ENCODE measurements at places on chromosomes 1 and 21.

- DNase-seq, result no peak
Observed at GRCh38 chr1:152367436-152367835, 7.6 kb upstream of the FLG2 start.

GRCh38 chr1:200464784-200465400 is 55.1 kb upstream of the ZNF281 start:
- DNase-seq, result no peak

DNA sequence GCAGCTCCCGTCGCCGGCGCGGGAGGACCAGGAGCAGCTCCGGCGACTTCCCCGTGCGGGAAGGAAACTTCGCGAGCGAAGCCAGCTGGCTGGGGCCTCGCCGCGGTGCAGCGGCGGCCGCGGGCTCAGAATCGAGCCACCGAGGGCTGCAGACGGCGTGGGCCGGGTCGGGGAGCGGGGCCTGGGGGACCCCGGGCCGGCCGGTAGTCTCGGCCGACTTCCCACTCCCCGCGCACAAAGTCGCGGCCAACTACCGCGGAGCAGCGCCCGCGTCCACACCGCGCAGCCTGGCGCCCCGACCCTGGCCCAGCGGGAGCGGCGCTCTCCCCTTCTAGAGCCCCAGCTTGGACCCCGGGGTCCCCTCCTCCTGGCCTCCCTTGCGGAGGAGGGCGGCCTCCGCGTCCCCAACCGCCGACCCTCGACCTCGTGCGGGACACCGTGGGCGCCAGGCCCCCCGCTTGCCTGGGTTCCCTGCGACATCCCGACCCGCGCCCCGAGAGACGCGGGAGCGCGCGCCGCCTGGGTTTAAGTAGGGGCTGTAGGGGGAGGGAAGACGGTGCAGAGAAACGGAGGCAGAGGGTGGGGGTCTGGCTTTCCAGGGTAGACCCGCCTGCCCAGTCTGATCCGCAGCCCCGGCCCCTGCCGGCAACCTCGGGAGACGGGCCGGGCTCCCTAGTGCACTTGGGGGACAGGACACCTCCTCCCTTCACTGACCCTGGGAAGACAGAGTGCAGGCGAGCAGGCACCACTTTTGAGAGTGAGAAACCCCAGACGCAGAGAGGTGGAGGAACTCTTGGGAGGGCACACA is 4.7 kb downstream of the PRDM16 start:
- DNase-seq, result peak; percentile 82

DNA sequence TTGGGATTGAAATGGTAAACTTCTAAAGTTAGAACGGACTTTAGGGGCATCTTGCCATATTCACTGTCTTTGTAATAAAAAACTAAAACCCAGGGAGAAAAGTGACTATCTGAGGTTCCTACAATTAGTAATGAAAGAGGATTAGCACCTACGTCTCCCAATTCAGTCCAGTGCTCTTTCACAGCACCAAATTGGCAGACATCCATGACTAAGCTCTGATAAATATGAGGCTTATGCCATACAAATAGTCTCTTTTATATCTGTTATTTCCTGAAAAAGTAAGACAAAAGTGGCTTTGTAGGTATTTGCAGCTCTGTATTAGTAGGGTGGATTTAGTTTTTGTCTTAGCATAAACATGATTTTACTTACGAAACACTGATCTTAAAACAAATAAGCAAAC is 315.0 kb upstream of the NRIP1 start:
- DNase-seq, result no peak

DNA sequence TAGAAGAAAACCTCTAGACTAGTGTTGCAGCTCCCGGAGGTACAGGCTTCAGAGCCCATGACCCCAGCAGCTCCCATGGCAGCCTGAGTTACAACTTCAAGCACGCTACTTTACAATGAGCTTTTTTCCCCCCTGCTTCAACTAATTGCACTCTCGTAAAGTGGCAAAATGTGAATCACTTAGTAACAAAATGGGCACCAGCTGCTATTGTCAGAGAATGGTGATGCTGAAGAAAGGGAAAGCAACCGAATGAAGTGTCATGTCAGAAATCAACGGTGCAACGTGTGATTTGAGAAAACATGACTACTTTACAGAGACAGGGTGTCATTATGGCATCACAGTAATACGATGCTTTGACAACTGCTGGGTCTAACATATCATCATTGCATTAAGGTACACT is 40.5 kb downstream of the ESRRG start:
- DNase-seq, result no peak

DNA sequence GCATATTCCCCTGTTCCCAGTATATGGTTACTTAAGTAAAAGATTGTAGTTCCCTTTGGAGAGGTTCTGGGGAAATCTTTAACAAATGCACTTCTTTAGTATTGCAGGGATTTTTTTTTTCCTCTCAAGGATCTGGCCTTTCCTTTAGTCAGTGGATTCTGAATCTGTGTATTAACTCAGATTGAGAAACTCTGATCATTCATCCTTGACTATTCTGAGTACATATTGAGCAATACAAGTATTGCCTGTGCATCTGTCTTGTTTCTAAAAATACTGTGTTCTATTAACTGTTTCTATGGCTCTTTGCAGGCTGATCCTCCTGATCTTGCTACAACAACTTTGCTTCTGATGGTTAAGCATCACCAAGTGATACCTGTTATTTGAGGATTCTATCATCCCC is 67.8 kb upstream of the FGGY start:
- DNase-seq, result no peak

Data from H7 (cell line).